Right renal cortex interstitium (tissue), 3 donors: ENCODE measurements at places on chromosomes 2 and 18. TPM values are rescaled to one million over a fixed set of nuclear protein-coding genes. Genes with fewer than 3 reads are reported as not detected.

DNA sequence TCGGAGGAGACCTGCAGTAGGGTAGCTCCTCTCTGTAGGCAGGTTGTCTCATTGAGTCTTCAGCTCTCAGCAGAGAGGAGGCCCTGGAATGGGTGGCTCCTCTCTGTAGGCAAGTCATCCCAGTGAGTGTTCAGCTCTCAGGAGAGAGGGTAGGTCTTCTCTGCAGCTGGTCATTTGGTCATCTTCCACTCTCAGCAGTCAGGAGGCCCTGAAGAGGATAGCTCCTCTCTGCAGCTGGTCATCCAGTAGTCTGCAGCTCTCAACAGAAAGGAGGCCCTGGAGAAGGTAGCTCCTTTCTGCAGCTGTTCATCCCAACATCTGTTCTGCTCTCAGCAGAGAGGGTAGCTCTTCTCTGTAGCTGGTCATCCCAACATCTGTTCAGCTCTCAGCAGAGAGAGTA lies 26.0 kb upstream of the RUFY4 start:
- no peak for DNase-seq

GRCh38 chr2:132923787-132924186 lies 253.8 kb upstream of the LYPD1 start:
- no peak for DNase-seq

GRCh38 chr2:27807476-27807875 lies 36.0 kb downstream of the MRPL33 start:
- DNase-seq = no peak

GRCh38 chr18:56709463-56709862 lies 58.3 kb downstream of the WDR7 start:
- no peak for DNase-seq

GRCh38 chr2:124187948-124188347 lies 162.9 kb downstream of the CNTNAP5 start:
- no peak for DNase-seq

WDR43 gene
- 62.0 TPM for polyA plus RNA-seq

SOX11 gene
- 17.2 TPM for polyA plus RNA-seq

PSTPIP2 gene
- 9.8 TPM for polyA plus RNA-seq
